Mesenchymal stem cell (in vitro differentiated cells and primary cell): ENCODE measurements at places on chromosomes 12 and 14.

- H3K36me3 ChIP-seq: no peaks in the 10 kb centered on the region
- no peaks in the 10 kb centered on the region for H3K4me1 ChIP-seq
- no peak overlapping the region for H3K4me3 ChIP-seq
- H3K27me3 ChIP-seq: no peaks in the 10 kb centered on the region
- DNase-seq: no peak
- no peak overlapping the region for H3K27ac ChIP-seq
Observed at GRCh38 chr12:110754101-110754793, 11.6 kb upstream of the PPP1CC start.

- no peak overlapping the region for H3K27ac ChIP-seq
- DNase-seq: no peak
- no peaks in the 10 kb centered on the region for H3K27me3 ChIP-seq
- no peaks in the 10 kb centered on the region for H3K4me1 ChIP-seq
Observed at GRCh38 chr14:79419571-79420327, 791.6 kb downstream of the DIO2 start.

DNA sequence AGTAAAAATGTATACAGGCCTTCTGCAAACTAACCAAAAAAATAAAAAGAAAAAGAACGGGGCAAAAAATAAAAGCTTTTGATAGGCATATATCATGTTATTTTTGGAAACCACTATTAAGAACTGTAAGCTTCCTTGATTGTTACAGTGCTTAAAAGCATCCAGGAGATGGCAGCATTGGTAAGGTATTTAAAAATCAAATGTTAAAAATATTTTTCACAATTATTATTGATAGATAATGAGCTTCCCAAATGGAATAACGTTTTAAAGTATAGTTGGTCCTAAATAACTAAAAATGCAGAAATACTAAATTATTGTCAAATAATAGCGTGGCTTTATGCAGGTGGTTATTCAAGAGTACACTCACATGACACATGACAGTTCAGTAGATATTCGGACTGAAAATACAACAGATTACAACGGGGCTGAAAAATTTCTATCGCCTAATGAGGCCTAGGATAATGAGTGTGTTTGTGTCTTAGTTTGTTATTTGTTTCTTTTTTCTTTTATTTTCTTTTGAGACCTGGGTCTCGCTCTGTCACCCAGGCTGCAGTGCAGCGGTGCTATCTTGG lies 127.2 kb upstream of the ATF7IP start:
- no peak overlapping the region for H3K4me3 ChIP-seq
- peak; percentile 41 for DNase-seq
- no peaks in the 10 kb centered on the region for H3K27me3 ChIP-seq
- no peak overlapping the region for H3K27ac ChIP-seq
- peaks cover 7% of the 10 kb centered on the region for H3K4me1 ChIP-seq

GRCh38 chr14:91095178-91095577 lies 18.7 kb upstream of the DGLUCY start:
- H3K27ac ChIP-seq: no peak overlapping the region
- H3K4me1 ChIP-seq: peaks cover 7% of the 10 kb centered on the region
- no peaks in the 10 kb centered on the region for H3K36me3 ChIP-seq
- DNase-seq: no peak
- no peak overlapping the region for H3K4me3 ChIP-seq

- no peak overlapping the region for H3K4me3 ChIP-seq
- H3K27me3 ChIP-seq: no peaks in the 10 kb centered on the region
- no peaks in the 10 kb centered on the region for H3K36me3 ChIP-seq
- DNase-seq: peak; percentile 78
Observed at GRCh38 chr12:24719293-24719721, 229.6 kb downstream of the BCAT1 start.

GRCh38 chr12:100027671-100028070 lies 42.9 kb upstream of the ANKS1B start:
- no peak overlapping the region for H3K4me3 ChIP-seq
- H3K36me3 ChIP-seq: peaks cover 14% of the 10 kb centered on the region
- no peak overlapping the region for H3K27ac ChIP-seq
- no peaks in the 10 kb centered on the region for H3K27me3 ChIP-seq
- DNase-seq: no peak

- H3K4me3 ChIP-seq: no peak overlapping the region
- peak overlapping the region; percentile 97 for H3K27ac ChIP-seq
- DNase-seq: no peak
- H3K36me3 ChIP-seq: no peaks in the 10 kb centered on the region
Observed at GRCh38 chr14:68139431-68140075, 320.0 kb downstream of the RAD51B start.

DNA sequence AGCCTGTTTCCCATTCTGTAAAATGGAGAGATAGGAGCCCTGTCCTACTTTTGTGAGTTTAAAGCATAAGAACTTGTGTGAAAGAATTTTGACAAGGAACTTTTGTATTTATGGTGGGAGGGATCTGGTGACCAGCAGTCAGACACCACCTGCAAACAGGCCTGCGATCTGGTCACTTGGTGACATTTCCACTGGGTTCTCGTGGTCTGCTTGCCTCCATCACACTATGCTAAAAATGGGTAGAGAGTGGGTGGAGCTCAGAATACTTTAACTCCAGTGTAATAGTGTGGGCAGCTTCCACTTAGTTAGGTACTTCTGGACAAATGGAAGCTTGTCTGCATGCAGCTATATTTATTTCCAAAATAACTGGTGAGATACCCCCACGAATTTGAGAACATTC lies 26.5 kb upstream of the PLXNC1 start:
- no peak for DNase-seq
- no peak overlapping the region for H3K27ac ChIP-seq
- H3K4me3 ChIP-seq: no peak overlapping the region
- H3K27me3 ChIP-seq: peaks cover 22% of the 10 kb centered on the region

- no peaks in the 10 kb centered on the region for H3K27me3 ChIP-seq
- no peak overlapping the region for H3K27ac ChIP-seq
- H3K36me3 ChIP-seq: peaks cover 68% of the 10 kb centered on the region
- no peaks in the 10 kb centered on the region for H3K4me1 ChIP-seq
Observed at GRCh38 chr12:88529531-88530488, 50.5 kb downstream of the KITLG start.

GRCh38 chr14:99654235-99654985 lies 9.5 kb downstream of the HHIPL1 start:
- H3K36me3 ChIP-seq: no peaks in the 10 kb centered on the region
- no peak overlapping the region for H3K27ac ChIP-seq
- H3K4me3 ChIP-seq: no peak overlapping the region
- DNase-seq: peak; percentile 61
- H3K27me3 ChIP-seq: no peaks in the 10 kb centered on the region

DNA sequence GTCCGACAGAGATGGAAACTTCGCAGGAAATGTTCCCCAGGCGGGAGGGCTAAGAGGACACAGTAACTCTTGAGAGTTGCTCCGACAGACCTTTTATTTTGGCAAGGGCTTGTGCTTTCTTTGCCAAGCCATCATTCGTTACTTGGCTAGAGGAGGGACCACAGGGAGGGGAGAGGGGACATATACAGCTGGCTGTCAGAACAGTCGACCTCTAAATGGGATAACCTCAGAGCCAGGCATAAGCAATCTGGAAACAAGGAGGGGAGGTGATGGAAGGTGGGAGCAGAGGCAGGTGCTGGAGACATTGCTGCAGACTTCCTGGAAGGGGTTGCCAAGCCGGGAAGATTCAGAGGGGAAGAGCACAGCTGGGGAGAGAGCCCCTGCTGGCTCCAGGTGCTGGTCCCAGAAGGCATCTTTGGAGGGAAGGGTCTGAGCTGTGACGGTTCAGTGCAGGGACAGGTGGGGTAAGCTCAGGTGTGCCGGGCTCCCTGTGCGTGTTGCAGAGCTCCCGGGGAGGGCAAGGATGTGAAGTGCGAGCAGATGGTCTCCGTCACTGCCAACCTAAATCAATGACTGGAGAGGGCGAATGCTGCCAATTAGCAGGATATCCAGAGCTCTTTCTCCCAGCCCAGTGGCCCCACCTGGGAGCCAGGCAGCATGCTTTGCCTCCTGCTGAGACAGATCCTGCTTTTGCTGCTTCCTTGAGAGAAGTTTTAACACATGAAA lies 50.1 kb downstream of the CHST11 start:
- H3K4me3 ChIP-seq: no peak overlapping the region
- H3K27ac ChIP-seq: no peak overlapping the region
- no peak for DNase-seq
- no peaks in the 10 kb centered on the region for H3K36me3 ChIP-seq
- no peaks in the 10 kb centered on the region for H3K4me1 ChIP-seq
- H3K27me3 ChIP-seq: no peaks in the 10 kb centered on the region

GRCh38 chr14:52051871-52052270 lies 17.0 kb downstream of the NID2 start:
- peak; percentile 80 for DNase-seq
- peaks cover 8% of the 10 kb centered on the region for H3K4me1 ChIP-seq
- H3K4me3 ChIP-seq: peak overlapping the region; percentile 40
- H3K27ac ChIP-seq: no peak overlapping the region
- H3K36me3 ChIP-seq: peaks cover 12% of the 10 kb centered on the region
- H3K27me3 ChIP-seq: no peaks in the 10 kb centered on the region

- DNase-seq: peak; percentile 78
- no peak overlapping the region for H3K27ac ChIP-seq
- no peak overlapping the region for H3K4me3 ChIP-seq
- peaks cover 5% of the 10 kb centered on the region for H3K27me3 ChIP-seq
- no peaks in the 10 kb centered on the region for H3K36me3 ChIP-seq
Observed at GRCh38 chr12:52865090-52865944, 16.5 kb upstream of the KRT78 start.

DNA sequence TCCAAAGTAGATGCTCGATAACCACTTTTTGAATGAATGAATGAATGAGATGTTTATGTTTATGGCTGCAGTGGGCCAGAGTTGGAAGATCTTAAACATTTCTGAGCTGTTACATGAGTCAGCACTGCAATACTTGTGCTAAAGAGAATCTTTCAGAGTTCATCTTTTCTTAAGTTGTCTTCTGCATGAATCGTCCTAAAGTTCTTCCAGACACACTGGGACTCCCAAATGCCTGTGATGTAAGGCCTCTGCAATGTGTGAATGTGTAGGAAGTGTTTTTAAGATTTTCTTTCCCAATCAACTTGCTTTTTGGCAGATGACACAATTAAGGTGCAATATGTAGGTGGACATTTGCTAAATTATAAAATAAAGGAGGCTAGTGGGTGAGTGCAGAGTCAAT lies 50.3 kb upstream of the TRIM9 start:
- no peaks in the 10 kb centered on the region for H3K27me3 ChIP-seq
- DNase-seq: peak; percentile 7
- H3K4me1 ChIP-seq: no peaks in the 10 kb centered on the region
- H3K27ac ChIP-seq: no peak overlapping the region
- no peaks in the 10 kb centered on the region for H3K36me3 ChIP-seq

DNA sequence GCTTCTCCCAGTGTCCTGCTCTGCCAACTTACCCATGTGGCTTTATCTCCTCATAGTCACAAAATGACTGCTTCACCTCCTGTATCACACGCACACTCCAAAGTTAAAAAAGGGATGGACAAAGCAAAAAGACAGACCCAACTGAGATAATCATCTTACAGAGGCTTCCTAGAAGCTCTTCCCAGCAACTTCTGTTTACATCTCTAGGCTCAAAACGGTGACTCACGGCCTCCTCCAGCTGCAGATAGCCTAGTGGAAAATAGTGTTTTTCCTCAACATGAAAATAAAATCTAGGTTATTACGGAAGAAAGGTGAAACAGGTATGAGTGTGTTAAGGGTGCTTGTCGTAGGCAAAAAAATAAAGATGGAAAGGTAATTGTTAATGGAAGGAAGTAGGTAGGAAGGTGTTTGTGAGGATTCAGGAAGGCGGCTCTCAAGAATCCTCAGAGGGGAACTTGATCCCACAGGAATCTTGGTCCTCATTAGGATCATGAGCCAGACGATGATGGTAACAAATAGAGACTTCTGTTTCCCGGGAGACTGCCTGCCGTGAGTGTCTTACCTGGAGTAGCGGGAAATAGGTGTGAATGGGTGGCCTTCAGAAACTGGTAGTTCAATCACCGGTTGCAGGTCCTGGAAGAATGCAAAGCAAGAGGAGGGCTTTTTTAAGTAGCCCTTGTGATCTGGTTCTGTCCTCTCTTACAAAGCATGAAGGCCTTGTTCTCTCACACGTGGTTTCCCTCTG lies 487.5 kb upstream of the TMEM132C start:
- no peak overlapping the region for H3K4me3 ChIP-seq
- H3K27me3 ChIP-seq: no peaks in the 10 kb centered on the region
- no peaks in the 10 kb centered on the region for H3K4me1 ChIP-seq
- no peak overlapping the region for H3K27ac ChIP-seq
- H3K36me3 ChIP-seq: no peaks in the 10 kb centered on the region

DNA sequence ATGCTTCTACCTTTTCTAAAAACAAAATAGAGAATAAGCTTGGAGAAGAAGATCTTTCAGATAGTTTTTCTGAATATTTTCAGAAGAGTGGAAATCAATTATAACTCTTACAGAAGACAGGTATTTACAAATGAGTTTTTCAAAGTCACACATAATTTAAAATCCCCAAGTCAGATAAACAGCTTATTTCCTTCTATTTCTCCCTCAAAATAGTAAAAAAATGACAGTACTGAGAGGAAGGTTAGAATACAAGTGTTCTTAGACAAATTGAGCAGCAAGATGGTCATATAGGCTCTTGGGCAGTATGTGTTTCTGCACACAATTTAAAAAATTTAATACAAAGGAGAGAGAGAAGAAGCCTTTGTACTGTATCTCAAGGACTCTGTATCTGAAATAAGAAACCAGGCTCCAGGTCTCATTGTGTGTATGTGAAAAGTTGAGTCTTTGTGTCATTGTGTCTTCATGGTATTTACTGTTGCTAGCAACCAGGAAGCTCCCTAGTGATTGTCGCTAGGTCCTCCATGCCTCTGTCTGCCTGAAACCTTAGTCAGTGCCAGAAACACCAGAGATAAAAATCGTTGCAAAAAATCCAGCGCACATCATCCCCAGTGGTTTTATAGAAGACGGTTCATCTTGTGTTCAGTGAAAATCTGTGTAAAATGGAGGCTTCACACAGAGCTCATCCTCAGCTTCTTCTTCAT lies 12.9 kb upstream of the TUBA1A start:
- H3K27ac ChIP-seq: peak overlapping the region; percentile 72
- H3K36me3 ChIP-seq: no peaks in the 10 kb centered on the region
- H3K4me1 ChIP-seq: peaks cover 4% of the 10 kb centered on the region
- DNase-seq: peak; percentile 89

DNA sequence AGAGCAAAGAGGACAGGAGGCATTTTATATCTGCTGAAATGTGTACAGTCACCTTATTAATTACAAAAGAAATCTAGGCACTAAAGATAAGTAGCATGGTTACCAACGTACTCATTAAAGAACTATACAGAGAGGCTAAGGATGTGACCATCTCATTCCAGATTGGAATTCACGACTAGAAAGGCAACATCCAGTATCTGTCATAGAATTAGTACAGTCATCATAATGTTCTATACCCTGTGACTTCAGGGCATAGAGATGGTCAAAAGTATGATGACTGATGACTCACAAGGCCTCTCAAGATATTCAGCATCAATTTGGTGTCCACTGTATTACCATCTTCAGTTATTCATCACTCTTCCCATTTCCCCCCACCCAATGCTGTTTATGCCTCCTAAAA lies 144.0 kb upstream of the PLEKHG7 start:
- H3K4me1 ChIP-seq: no peaks in the 10 kb centered on the region
- no peaks in the 10 kb centered on the region for H3K36me3 ChIP-seq
- H3K4me3 ChIP-seq: no peak overlapping the region
- peak; percentile 26 for DNase-seq

GRCh38 chr12:112011685-112012084 lies 1.3 kb downstream of the TMEM116 start:
- no peaks in the 10 kb centered on the region for H3K27me3 ChIP-seq
- no peak for DNase-seq
- peaks cover 6% of the 10 kb centered on the region for H3K4me1 ChIP-seq
- no peaks in the 10 kb centered on the region for H3K36me3 ChIP-seq

- H3K4me1 ChIP-seq: peaks cover 11% of the 10 kb centered on the region
- H3K27me3 ChIP-seq: peaks cover 62% of the 10 kb centered on the region
- DNase-seq: no peak
- H3K27ac ChIP-seq: no peak overlapping the region
- no peak overlapping the region for H3K4me3 ChIP-seq
Observed at GRCh38 chr14:99688210-99688581, 4.1 kb downstream of the CYP46A1 start.

GRCh38 chr12:102960766-102961465 lies 3.4 kb downstream of the ASCL1 start:
- H3K27ac ChIP-seq: no peak overlapping the region
- peaks cover 27% of the 10 kb centered on the region for H3K4me1 ChIP-seq
- no peak overlapping the region for H3K4me3 ChIP-seq
- H3K27me3 ChIP-seq: peaks cover 90% of the 10 kb centered on the region
